ENCODE measurements at places on chromosomes 11 and 22. TPM values are rescaled to one million over a fixed set of nuclear protein-coding genes. Genes with fewer than 3 reads are reported as not detected.

DDI1 gene
- total RNA-seq = not detected

JAML gene
- not detected for total RNA-seq

IL18 gene
- total RNA-seq = not detected

GRCh38 chr11:111384494-111384893, 5.4 kb upstream of the POU2AF1 start:
- no peak for DNase-seq

- no peak for DNase-seq
Observed at GRCh38 chr22:17882727-17883126, 108.5 kb upstream of the BID start.

- DNase-seq = no peak
Observed at GRCh38 chr11:19984048-19984742, 176.1 kb downstream of the DBX1 start.

GRCh38 chr11:62445314-62445740, 26.5 kb downstream of the SCGB1A1 start:
- no peak for DNase-seq

DNA sequence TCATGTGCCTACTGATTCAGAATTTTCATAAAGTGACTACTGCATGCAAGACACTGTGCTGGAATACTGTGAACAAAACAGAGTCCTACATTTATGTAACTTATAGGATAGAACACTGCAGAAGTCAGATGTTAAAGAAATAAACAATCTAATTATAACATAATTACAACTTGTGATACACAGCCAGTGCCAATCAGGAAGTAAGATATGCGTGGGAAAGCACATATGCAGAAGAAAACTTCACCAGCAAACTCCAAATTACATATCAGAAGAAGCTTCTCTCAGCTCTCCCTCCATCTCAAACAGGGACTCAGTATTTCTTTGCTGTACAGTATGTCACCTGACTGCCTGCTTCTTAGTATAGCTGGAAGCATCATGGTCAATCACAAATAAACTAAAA, 37.4 kb downstream of the PAK1 start:
- DNase-seq = no peak

DNA sequence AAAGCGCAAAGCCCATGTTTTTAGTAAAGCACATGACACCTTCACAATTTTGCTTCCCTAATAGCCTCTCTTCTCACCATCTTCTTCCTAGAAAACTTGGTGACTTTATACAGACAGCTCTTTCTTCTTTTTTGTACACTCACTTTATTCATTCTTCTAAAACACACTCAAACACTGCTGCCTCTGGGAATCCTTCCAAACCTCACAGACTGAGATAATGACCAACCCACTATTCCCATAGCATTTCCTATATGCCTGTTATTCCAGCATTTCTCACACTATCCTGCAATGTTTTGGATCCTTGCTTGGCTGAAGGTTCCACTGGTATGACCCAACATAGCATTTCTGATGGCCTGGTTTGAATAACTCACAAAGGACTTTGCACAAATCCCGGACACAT, 442.1 kb upstream of the CCDC90B start:
- DNase-seq = no peak

CASP1 gene
- 16.6 TPM for total RNA-seq

DNA sequence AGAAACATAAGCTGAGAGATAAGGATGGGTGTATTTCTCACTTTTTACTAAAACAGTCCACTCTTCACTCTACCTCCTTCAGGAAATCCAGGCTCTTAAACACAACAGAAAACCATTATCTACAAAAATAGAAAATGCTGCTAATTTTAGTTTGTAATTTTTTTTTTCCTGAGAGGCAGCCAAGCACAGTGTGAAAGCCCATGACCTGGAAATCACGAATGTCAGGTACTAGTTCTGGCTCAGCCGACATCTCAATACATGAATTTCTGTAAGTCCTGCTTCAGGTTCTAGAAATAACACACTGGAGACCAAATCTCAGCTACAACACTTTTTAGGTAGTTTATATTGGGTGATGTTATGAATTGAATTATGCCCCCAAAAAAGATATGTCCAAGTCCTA, 308.9 kb downstream of the KCNA4 start:
- DNase-seq = no peak

GRCh38 chr11:86063536-86063935, 5.3 kb downstream of the PICALM start:
- DNase-seq = peak; percentile 37

- peak; percentile 88 for DNase-seq
Observed at GRCh38 chr22:20885557-20886323, 26.9 kb downstream of the SNAP29 start.

DNA sequence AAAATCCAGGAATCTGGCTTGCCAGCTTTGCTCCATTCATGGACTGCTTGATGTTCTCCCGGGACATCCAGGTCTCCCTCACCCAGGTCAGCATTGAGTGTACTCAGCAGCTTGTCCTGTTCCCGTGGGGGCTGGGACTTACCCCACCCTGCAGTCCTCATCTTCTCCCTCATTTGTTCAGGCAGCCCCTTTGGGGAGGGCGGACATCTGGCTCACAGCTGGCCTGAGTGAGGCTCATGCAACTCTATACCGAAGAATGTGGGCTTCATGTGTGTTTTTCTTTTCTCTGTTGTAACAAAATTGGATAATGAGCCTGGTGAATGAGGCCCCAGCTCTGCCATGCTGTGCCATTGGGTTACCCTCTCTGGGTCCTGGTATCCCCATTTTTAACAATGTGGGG, 227.7 kb upstream of the TENM4 start:
- no peak for DNase-seq

- DNase-seq = no peak
Observed at GRCh38 chr22:20026996-20027601, 6.2 kb downstream of the TANGO2 start.

DNA sequence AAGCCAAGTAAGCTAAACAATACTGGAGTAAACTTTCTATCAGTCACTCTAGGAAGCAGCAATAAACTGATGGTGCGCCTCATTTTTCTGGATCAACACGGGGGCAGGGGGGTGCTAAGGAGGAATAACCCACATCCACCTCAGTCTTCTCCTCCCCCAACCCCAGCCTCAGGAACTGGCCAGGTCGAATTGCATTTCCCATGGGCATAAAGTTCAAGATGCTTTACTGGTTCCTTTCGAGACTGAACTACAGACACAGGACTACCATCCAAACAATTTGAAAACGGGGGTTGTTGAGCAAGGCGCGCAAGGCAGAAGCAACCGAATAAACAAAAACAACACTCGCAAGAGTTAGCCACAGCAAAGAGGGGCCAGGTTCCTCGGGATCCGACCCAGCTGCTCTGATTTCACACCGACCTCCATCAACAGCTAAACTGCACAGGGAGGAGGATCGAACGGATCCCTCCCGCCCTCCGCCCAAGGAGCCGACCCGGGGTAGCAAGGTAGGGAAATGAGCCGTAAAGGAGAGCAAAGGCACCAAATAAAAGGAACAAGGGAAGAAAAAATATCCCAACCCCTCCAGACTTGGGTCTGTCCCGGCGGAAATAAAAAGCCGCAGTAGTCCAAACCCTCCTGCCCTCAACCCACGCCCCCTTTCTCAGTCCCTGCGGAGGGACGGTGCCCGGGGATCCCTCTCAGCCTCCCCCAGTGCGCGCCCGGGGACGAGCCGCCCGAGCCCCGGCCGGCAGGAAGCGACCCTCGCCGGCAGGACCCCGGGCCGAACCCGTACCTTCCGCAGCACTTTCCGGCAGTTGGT, 801 bp downstream of the SESN3 start:
- peak; percentile 4 for DNase-seq

GSTT2 gene
- total RNA-seq = 0.84 TPM

GRCh38 chr22:36339171-36340065, 48.3 kb downstream of the MYH9 start:
- peak; percentile 91 for DNase-seq

DNA sequence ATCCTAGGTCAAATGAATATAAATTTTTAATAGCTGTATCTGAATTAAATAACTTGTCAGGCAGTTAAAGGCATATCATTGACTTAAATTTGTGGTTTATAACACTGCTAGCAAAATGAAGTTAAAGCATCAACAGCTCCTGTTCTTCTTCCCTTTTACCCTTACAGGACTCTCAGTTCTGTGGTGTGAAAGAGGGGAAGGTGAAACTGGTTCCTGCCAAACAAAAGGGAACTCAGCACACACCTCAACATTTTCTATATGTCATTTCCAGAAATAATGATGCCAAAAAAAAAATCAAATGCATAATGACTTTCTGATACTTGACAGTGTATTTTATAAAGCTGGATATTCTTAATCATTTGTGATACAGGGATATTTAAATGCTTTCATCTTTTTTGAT, 21.2 kb downstream of the ARL14EP start:
- DNase-seq = no peak

GRCh38 chr22:28411125-28411524, 268.5 kb downstream of the TTC28 start:
- DNase-seq = no peak

SNX19 gene
- 53.4 TPM for total RNA-seq

CECR2 gene
- 0.12 TPM for total RNA-seq

- peak; percentile 43 for DNase-seq
Observed at GRCh38 chr11:62931499-62932278, 10.5 kb upstream of the CHRM1 start.

- no peak for DNase-seq
Observed at GRCh38 chr11:2551131-2551530, 106.3 kb downstream of the KCNQ1 start.

IGF2 gene
- total RNA-seq = not detected

GRCh38 chr11:59426361-59427067, at the start of gene OR5A2:
TSS of gene OR5A2 (minus strand) at chr11:59426413. CDS start at chr11:59422953, 3,460 bp downstream.
- no peak for DNase-seq

NRXN2 gene
- 0.36 TPM for total RNA-seq

CARNS1 gene
- not detected for total RNA-seq

DNA sequence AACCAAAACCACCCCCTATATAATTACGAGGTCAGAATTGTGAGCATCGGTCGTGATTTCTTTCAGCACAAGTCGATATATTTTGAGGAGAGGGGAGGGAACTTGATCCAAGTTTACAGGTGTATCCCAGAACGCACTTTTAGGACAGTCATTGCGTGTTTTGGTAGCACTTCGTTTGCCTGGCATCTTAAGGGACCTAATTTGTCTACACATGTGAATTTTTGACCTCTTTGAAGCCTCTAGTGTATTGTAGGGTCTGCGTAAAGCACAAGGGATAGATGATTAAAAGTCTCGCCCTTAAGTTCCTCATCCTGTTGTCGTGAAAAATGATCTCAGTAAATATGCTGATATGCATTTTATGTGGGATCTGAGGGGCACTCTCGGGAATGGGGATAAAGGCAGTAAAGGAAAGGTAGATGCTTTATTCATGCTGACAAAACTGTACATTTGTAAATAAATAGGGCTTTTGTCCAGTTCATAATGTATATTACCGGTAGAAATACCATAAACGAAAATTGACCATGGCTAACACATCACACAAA, 632 bp upstream of the CCDC34 start:
- no peak for DNase-seq

OR52N5 gene
- total RNA-seq = not detected

MS4A12 gene
- not detected for total RNA-seq

SPDYC gene
- total RNA-seq = not detected

- peak; percentile 27 for DNase-seq
Observed at GRCh38 chr11:19508165-19508564, 204.5 kb upstream of the NAV2 start.

DNA sequence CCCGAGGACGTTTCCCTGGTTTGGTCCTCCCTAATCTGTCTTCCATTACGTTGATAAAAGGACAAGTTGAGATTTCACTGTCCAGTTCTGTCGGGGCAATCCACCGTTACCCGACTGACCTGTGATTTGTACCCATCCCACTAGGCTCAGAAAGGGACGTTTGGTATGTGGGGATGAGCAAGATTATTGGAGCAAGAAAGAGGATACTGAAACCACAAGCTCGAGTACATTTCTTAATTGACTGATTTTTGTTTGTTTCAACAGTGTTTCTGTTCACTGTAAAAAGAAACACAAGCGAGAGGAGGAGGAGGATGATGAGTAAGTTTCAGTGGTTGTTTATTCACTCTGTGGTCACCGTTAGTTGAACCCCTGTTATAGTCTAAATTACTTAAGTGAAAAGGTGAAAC, 969 bp downstream of the CCDC117 start:
- DNase-seq = no peak

MFNG gene
- total RNA-seq = not detected

DNA sequence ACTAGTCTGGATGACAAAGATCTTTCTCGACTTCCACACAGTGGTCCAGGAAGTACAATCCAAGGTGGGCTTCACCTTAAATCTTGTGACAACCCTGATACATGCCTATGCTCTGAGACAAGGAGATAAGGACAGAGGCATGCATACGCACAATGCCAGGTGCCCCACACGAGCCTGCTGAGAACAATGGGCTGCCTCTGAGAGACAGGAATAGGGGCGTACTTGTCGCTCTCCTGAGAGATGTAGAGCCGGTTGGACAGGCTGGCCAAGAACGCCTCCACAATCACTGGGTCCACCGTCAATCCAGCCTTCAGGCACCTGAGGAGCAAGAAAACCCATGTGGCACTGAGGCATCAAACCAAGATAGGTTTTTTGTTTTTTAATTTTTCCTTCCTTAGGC, 25.5 kb downstream of the SERPIND1 start:
- DNase-seq = no peak

SLC1A2 gene
- total RNA-seq = 0.39 TPM

P2RX6 gene
- total RNA-seq = 10.6 TPM

DNA sequence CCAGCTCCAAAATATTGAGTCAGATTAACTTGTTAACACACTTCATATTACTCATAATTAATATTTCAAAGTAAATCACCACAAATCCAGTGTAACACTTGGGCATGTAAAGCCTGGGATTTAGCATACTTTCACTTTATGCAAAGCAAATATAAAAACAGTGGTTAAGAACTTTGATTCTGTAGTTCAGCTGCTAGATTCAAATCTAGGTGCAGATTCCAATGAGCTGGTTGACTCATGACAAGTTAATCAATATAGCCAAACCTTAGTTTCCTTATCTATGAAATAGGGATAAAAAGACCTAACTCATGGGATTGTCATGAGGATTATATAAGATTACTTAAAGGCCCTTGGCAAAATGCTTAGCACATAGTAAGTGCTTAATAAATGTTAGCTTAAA, 45.9 kb downstream of the ARHGAP42 start:
- DNase-seq = no peak

GRCh38 chr11:121244884-121245283, 47.7 kb upstream of the SC5D start:
- no peak for DNase-seq

RASD2 gene
- 0.24 TPM for total RNA-seq

GRCh38 chr11:62553080-62553838, 6.7 kb upstream of the AHNAK start:
- DNase-seq = peak; percentile 97

- DNase-seq = peak; percentile 92
Observed at GRCh38 chr11:12232817-12233601, 122.6 kb downstream of the MICAL2 start.

- no peak for DNase-seq
Observed at GRCh38 chr22:39728236-39728860, 157.8 kb downstream of the CACNA1I start.

All from RPMI7951 (cell line).